Non-pigmented ciliary epithelial cell (primary cell): ENCODE measurements at places on chromosomes 2 and 18.

DNA sequence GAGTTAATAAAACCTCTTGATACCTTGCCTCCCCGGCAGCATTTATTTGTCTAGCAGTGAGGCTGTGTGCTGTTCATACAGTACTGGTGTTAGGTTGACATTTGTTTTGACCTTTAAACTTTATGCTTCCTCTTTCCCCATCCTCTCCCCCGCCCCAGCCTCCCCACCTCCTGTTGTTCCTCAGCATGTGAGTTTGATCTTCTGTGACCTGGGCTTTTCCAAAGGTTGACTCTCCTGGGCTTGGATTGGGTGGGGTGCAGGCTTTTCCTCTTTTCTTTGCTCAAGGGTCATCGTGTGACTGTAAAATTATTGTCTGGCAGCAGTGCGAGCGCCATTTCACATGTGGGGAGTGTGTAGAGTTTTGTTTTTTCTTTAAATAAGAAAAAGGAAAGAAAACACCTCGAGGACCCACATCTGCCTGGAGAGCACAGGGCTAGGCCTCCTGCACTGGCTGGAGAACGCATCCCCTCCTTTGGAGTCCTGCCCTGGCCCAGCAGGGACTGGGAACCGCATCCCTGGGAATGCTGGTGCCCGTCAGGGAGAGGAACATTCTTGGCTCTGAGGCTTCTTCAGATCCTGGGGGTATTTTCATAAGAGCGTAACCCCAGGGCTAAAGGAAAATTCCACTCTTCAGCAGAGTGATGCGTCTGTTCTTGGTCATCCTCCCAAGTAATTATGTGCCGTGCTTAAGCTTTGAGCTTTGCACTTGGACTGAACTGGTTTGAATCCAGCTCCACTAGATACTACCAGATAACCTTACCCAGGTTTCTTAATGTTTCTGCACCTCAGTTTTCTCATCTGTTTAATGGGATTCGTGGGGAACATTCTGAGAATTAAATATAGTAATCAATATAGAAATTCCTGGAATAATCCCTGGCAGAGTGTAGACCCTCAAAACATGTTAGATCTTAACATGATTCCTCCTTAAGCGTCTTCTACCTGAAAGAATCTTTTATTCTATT is 91.5 kb downstream of the SETBP1 start:
- DNase-seq: no peak

DNA sequence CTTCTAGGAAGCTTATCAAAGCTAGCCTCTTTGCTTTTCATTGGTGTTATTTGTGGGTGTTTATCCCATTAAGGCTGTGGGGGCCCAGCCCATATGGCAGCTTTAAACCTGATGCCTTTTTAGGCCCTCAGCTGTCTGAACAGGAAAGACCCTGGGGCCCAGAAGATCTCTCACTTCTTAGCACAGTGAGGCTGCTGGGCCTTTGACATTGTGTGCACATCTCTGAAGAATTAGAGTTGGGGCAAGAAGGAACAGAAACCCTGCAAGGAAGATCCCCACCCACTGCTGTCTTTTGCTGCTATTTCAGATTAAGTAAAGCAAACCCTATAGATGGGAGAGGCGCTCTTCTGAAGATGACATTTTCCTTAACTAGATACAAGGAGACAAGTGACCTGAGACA is 250.0 kb downstream of the SMAD2 start:
- no peak for DNase-seq

DNA sequence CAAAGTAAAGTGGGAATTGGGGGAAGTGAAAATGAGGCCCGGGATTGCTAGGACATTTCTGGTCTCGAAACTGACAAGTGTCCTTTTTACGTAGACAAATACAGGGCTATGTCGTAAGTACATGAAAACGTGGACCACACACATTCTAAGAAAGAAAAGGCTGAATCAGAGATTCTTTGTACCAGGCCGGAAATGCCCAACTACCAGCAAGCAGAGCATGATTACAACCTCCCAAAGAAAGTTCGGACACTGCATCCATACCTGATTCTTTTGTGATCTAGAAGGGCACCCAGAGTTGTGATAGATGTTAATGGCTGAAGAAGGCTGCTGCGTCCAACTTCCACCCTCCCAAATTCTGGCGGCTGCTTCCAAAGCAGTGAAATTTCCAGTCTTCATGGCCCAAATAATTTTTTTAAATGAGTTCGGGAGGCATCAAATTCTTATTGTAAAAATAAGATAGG is 1.7 kb downstream of the RBMS1 start:
- DNase-seq: peak; percentile 45

GRCh38 chr2:148508878-148509287 is 135.7 kb upstream of the EPC2 start:
- DNase-seq: no peak

- DNase-seq: no peak
These were observed 60.4 kb downstream of the WDSUB1 start for GRCh38 chr2:159226059-159226461.

DNA sequence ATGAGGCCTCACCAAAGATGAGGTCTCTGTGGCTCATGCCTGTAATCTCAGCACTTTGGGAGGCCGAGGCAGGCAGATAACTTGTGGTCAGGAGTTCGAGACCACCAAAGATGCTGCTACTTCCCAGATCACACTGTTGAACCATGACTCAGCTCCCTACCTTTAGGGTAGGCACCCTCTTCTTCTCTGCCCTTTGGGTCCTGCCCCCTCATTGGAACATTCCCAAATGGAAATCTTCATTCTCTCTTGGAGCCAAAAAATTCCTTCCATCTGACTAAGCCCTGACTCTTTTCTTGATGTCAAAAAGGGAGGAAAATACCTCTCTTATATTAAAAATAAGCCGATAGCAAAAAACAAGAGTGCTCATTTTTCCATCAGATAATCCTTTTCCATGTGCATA is 183.5 kb downstream of the PAX3 start:
- no peak for DNase-seq

DNA sequence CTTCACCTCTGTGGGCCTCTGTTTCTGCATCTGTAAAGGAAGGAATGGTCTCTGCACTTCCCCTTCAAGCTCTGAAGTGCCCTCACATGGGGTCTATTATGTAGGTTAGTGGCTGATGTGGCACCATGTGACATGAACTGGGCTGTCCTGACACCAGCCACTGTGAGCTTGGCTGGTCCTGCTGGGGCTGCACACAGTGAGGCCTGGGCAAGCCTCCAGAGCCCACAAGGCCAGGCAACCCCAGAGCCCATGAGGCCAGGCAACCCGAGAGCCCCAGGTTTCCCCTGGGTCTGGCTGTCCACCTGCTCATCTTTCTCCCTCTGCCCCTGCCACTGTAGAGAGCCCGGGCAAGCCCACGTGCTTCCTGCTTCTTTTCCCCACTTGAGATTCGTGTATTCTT is 150.1 kb upstream of the SMAD2 start:
- no peak for DNase-seq

- no peak for DNase-seq
These were observed 711 bp upstream of the ATOH8 start for GRCh38 chr2:85753035-85753524.

- DNase-seq: no peak
These were observed 33.8 kb downstream of the HS1BP3 start for GRCh38 chr2:20617081-20617575.

GRCh38 chr2:102238039-102238756 is 51.4 kb downstream of the IL1RL2 start:
- no peak for DNase-seq
